Right lung (tissue), 10 donors: ENCODE measurements at places on chromosomes 5 and 9. TPM values are rescaled to one million over a fixed set of nuclear protein-coding genes. Genes with fewer than 3 reads are reported as not detected.
A peak's percentile ranks its signal among the peaks of the same experiment; 100 is the strongest.

CARD9 gene
- polyA plus RNA-seq, result 0.90 TPM

HRCT1 gene
- polyA plus RNA-seq, result 0.59 TPM

LRRC70 gene
- polyA plus RNA-seq, result 7.2 TPM

GRCh38 chr5:91020065-91020800 is 362.9 kb downstream of the ARRDC3 start:
- no peak for DNase-seq

- DNase-seq, result peak; percentile 51
Measured at GRCh38 chr9:101791938-101792337, 53.5 kb upstream of the GRIN3A start.

DNA sequence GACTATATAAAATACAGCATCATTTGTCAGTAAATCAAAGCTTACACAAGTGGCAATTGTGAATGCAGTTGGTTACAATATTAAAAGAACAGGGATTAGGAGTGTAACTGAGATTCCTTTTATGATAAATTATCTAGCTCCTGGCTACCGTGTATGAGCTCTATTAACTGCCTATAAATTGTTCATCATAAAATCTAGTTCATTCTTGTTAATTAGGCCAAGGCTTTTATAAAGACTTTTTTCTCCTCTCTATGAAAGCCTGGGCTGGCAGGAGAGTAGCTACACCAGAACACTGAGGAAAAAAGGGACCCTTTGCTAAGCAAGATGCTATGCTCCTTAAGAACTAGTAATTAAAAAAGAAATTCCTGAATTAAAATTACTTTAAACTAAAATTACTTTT is 132.4 kb upstream of the MEF2C start:
- DNase-seq, result no peak

DNA sequence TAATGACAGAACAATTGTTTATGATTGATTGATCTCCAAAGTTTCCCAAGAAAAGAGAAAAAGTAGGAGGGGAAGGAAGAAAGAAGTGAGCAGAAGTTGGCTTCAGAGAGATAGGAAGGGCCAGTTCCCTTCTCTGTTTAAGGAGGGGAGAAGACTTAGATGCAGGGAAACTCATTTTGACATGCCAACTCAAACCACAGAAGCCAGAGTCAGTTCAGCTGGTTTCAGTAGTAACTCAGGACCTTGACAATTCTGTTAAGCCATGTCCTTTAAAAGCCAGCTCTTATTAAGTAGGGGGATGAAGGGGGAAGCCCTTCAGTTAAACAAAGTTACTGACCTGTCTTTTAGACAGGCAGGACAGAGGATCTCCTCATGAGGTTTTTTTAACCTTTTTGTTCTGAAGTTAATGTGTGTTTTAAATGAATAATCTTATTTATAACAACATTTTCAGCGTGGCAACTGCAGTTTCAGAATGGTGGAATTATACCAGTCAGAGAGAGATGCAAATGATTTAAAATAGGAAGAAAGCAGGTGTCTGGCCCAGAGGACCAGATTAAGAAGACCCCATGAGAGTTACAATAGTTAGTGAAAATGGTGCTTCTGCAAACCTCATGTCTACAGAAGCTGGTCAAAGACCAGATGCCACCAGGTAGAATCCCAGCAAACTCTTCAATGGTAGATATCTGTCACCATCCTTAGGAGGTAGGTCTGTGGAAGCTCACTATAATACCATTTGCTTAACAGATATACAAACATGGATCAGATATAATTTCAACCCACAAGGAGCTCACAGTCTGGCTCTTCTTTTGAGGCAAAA is 29.3 kb upstream of the ABL1 start:
- no peak for DNase-seq

DNA sequence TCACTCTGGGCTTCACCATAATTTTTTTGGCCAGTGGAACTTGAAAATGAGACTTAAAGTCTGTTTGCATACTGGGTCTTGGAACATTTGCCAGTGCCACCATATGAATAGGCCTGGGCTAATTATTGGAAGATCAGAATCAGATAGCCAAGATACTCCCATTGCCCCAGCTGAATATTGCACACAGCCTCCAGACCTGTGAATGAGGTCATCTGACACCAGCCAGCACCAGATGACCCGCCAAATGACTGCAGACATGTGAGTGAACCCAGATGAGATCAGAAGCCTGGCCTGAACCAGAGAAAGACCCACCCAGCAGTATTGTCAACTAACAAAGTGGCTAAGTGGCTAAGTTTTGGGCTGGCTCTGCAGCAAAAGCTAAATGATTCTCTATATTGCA is 220.5 kb upstream of the MPDZ start:
- DNase-seq, result no peak
